ENCODE measurements at places on chromosomes 1 and 21.

- DNase-seq: no peak
Observed at GRCh38 chr1:97841338-97841737, 79.5 kb downstream of the DPYD start.

DNA sequence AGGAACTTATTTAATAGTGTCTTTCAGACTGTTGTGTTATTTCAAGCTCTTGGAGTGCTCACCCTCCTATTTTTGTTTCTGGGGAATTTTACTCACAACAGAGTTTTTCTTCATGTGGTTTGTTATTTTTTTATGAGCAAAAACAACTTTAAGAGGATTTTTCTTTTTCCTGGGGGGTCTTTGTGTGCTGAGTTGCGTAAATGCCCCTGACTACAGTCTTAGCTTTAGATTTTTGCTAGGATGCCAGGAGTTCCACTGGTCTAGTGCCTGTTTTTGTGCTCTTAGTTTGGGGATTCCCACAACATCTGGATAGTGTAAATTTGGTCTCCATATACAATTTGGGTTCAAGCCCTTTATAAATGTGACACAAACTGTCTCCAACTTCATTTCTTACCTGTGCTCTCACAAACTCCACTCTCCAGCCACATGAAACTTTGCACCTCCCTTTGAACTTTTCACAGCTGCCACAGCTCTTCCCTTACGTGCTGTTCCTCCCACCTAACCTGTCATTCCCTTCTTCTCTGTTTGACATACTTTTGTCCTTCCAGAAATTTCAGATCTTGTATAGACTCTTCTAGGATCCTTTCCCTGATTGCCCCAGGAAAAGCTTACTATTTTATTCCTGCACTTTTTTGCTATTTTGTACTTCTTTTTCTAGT is 180.2 kb downstream of the CRB1 start:
- no peak for DNase-seq

- DNase-seq: no peak
Observed at GRCh38 chr1:178871551-178872320, 859 bp upstream of the ANGPTL1 start.

- DNase-seq: no peak
Observed at GRCh38 chr1:167554028-167554779, 642 bp upstream of the CREG1 start.

DNA sequence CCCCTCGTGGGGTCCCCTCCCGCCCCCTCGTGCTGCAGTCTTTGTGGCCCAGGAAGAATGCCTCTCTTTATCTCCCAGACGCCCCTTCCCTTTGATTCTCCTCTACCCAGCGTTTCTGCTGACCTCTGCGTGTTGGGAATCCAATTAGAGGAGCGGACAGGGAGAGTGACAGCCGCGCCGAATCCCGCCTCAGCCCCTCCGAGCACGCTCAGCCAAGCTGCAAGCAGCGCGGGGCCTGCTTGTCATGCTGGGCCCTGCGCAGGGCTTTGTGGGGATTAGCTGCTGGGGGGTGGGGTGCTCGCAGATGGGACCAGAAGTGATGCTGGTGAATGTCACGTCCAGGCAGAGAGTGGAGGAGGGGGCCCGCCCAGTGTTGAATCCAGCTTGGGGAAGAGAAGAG is 91.1 kb downstream of the EPHB2 start:
- no peak for DNase-seq

DNA sequence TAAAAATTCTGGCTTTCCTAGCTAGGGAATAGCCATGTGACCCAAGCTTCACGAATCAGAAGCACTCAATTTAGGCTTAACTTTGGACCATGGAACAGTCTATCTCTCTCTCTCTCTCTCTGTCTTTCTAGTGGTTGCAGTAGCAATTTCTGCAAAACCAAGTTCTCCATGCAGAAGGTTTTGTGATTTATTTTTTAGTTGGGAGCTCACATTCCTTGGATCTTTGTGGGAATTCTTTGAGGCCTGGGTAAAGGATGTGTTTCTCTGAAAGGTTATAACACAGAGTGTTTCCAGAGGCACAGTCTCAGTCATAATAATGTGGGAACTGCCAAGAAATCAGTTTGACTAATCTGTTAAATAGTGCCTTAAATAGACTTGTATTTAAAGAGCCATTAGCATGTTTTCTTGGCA is 112.3 kb upstream of the COL11A1 start:
- DNase-seq: no peak

DNA sequence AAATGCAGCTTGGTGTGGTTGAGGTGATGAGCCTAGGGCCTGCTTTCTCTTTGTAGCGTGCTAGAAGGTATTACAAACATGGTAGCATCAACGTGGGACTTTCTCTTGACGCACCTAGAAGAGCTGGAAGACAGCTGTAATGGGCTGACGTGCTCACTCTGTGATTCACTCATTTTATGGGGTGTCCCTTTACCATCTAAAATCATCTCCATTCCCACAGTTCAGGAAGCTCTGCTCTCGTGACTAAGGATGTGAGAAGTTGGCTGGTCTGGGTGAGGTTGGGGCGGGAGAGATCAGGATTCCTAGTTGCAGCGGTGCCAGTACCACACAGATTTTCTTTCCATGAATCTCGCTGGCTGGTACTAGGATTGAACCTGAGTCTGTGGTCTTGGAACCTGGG is 4.2 kb downstream of the HTR6 start:
- DNase-seq: no peak
